Ascending aorta (tissue), 2 donors: ENCODE measurements at places on chromosomes 4 and X.

DNA sequence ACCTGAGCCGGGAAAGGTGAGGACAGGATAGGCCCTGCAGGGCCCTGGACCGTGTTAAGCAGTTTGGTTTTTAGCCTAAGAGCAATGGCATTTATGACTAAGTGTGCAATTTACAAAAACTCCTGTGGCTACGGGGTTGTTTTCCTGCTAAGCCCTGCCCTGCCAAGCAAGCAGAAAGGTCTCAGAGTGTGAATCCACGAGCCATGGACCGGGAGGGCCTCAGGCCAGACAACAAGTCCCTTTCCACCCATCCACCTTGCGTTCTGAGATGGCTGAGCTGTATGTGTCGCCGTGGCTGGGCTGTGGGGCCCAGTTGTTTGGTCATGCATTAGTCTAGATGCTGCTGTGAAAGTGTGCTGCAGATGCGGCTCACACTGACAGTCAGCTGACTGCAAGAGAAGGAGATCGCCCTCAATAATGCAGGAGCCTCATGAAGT lies 33.9 kb upstream of the AFAP1 start:
- peaks cover 23% of the 10 kb centered on the region for H3K4me1 ChIP-seq
- H3K27me3 ChIP-seq = no peaks in the 10 kb centered on the region
- H3K36me3 ChIP-seq = no peaks in the 10 kb centered on the region
- H3K4me3 ChIP-seq = no peak overlapping the region
- DNase-seq = no peak
- peak overlapping the region; percentile 51 for H3K27ac ChIP-seq

DNA sequence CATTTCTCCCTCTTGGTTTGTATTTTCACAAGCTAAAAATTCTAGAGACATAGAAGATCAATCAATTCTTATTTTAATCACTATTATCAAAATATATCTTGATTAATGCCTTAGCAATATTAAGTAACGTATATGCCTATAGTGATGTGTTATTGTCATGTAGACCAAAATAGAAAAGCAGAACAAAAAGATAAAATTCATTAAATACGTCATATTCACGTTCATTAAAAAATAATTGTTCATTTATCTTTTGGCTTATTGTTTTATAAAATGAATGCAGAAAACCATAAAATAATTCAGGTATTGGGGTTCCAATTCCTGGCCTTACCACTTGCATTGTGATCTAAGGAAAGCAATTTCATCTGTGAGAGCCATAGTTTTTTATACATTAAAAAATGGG lies 72.2 kb downstream of the AMELX start:
- no peaks in the 10 kb centered on the region for H3K36me3 ChIP-seq
- DNase-seq = no peak
- no peaks in the 10 kb centered on the region for H3K4me1 ChIP-seq
- no peak overlapping the region for H3K4me3 ChIP-seq

DNA sequence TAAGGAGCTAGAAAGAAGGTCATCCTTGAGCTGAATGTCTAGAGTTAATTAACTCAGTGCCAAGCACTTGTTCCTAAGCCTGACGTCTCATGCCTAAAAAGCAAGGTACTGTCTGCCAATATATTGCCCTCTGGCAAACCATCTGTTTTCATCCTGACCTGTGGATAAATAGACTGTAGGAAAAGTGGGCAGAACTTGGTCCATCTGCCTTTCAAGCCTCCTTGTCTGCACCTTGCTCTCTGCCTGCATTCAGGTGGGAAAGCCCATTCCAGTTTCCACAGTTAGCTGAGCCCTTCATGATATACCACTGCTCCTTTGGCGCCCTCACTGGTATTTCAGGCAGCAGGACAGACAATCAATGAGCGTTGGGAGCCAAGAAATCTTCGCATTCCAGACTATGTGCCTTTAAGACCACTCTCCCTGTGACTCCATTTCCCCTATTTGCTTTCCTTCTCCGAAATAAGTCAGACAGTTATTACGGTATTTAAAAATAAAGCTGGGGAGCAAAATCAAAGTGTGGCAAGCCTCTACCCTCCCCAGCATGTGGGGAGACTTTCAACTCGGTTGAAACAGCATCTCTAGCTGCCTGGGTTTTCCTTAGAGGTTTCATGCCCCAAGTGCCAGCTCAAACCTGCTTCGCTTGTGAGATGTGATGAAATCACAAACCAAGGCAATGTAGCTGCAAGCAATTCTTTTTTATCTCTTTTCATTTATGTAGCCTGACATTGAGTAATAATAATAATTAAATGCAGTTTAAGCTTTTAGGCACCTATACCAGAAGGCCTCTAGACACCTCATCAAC lies 2.5 kb upstream of the CCDC149 start:
- no peak for DNase-seq
- no peak overlapping the region for H3K4me3 ChIP-seq
- H3K36me3 ChIP-seq = peaks cover 5% of the 10 kb centered on the region
- no peaks in the 10 kb centered on the region for H3K4me1 ChIP-seq
- H3K27ac ChIP-seq = no peak overlapping the region

- H3K27ac ChIP-seq = peak within 1 kb of the TSS; percentile 94
- H3K36me3 ChIP-seq = no peaks in the 10 kb centered on the region
- H3K4me3 ChIP-seq = peak within 1 kb of the TSS; percentile 61
- DNase-seq = peak; percentile 83
- no peaks in the 10 kb centered on the region for H3K27me3 ChIP-seq
These were observed at the start of gene CUL4B for GRCh38 chrX:120560842-120561633. CUL4B (minus strand) TSS chrX:120560962; CDS start chrX:120560638, 324 bp downstream.

DNA sequence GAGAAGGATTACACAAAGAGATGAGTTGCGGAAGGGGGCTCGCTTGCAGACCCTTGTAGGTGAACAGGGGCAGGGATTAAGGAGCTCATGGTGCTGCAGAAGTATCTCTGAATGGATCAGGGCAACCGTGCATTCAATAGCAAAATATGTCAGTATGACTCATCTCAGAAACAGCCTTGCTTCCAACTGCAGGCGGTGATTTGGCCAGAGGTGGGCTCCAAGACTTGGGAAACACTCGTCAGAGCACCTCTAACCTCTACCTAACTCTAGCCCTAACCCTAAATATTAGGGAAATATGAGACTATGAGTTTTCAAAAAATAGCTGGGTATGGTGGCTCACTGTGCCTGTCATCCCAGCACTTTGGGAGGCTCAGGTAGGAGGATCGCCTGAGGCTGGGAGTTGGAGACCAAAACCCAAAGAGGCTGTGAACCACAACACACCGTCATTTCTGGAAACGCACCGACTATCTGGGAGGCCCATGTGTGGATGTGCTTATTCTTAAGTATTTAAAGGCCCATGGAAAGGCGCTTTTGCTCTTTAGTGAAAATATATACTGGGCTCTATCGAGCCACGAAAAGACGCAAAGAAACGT lies 102.6 kb downstream of the DHRSX start:
- no peaks in the 10 kb centered on the region for H3K36me3 ChIP-seq
- H3K4me1 ChIP-seq = no peaks in the 10 kb centered on the region
- H3K27me3 ChIP-seq = no peaks in the 10 kb centered on the region
- H3K27ac ChIP-seq = no peak overlapping the region
- no peak overlapping the region for H3K4me3 ChIP-seq

- no peak overlapping the region for H3K4me3 ChIP-seq
- no peaks in the 10 kb centered on the region for H3K27me3 ChIP-seq
- H3K27ac ChIP-seq = no peak overlapping the region
- no peaks in the 10 kb centered on the region for H3K36me3 ChIP-seq
- H3K4me1 ChIP-seq = no peaks in the 10 kb centered on the region
- no peak for DNase-seq
These were observed 324.8 kb upstream of the NWD2 start for GRCh38 chr4:36919721-36920120.

- no peak overlapping the region for H3K4me3 ChIP-seq
- no peak overlapping the region for H3K27ac ChIP-seq
- DNase-seq = no peak
- no peaks in the 10 kb centered on the region for H3K4me1 ChIP-seq
- no peaks in the 10 kb centered on the region for H3K36me3 ChIP-seq
These were observed 83.8 kb downstream of the MOSPD2 start for GRCh38 chrX:14956813-14957582.

DNA sequence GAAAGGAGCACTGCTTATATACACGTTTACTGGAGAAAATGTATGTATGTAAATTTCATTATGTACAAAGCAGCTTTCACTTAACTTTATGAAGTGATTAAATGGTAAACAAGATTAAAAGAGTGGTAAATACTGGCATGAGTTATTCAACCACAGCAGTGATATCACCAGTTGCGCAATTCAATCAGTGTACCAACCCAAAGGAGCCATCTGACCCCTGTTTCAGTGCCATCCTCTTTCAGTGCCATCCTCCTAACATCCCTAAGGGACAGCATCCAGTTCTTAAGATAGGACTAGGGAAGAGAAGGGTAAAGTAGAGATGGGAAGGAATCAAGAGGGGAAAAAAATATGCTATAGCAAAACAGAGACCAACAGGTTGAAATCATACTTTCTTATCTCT lies 16.2 kb downstream of the HPF1 start:
- H3K27me3 ChIP-seq = no peaks in the 10 kb centered on the region
- no peak for DNase-seq
- H3K27ac ChIP-seq = no peak overlapping the region
- no peak overlapping the region for H3K4me3 ChIP-seq
- H3K4me1 ChIP-seq = no peaks in the 10 kb centered on the region
- H3K36me3 ChIP-seq = peaks cover 4% of the 10 kb centered on the region

GRCh38 chr4:63063760-63064159 lies 1345.5 kb downstream of the TECRL start:
- no peak for DNase-seq
- no peaks in the 10 kb centered on the region for H3K36me3 ChIP-seq
- no peaks in the 10 kb centered on the region for H3K27me3 ChIP-seq
- H3K4me3 ChIP-seq = no peak overlapping the region

DNA sequence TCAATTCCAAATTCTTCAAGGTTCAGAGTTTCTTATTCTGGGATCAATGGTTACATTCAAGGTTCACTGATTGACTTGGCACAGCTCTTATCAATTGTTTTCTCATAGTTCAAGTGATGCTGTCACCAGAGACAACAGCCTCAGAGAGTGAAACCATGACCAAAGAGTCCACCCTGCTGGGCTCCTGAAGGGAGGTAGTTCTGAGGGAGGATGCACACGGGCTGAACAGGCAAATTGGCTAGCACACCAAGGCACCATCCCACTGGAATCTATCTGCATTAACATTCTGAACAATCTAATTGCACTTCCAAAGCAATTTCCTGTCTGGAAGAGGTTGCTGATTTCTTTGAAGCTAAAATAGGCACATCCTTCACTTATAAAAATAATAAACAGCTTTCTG lies 16.6 kb upstream of the GAB1 start:
- H3K27me3 ChIP-seq = no peaks in the 10 kb centered on the region
- H3K27ac ChIP-seq = no peak overlapping the region
- H3K4me1 ChIP-seq = peaks cover 2% of the 10 kb centered on the region
- no peaks in the 10 kb centered on the region for H3K36me3 ChIP-seq
- no peak for DNase-seq

DNA sequence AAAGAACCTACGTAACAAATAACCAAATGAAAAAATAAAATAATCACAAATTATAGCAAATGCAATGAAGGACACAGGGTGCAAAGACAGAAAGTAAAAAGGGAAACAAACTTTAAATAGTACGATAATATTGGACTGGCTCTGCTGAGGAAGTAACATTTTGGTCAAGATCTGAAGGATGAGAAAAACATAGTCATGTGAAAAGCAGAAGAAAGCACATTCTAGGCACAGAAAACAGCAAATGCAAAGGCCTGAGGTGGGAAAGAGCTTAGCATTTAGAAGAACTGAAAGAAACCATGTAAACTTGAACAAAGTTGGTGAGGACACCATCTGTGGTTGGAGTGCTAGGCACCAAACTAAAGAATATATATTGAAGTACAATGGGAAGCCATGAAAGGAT lies 111.2 kb downstream of the PPP3CA start:
- DNase-seq = no peak
- no peak overlapping the region for H3K27ac ChIP-seq
- H3K27me3 ChIP-seq = no peaks in the 10 kb centered on the region
- no peaks in the 10 kb centered on the region for H3K36me3 ChIP-seq
- H3K4me1 ChIP-seq = peaks cover 14% of the 10 kb centered on the region
- H3K4me3 ChIP-seq = no peak overlapping the region

GRCh38 chr4:55512922-55513571 lies 33.7 kb downstream of the CLOCK start:
- no peak overlapping the region for H3K27ac ChIP-seq
- H3K27me3 ChIP-seq = no peaks in the 10 kb centered on the region
- DNase-seq = no peak
- H3K4me1 ChIP-seq = no peaks in the 10 kb centered on the region
- H3K4me3 ChIP-seq = no peak overlapping the region

GRCh38 chr4:1747603-1747967 lies 26.3 kb downstream of the TACC3 start:
- no peak for DNase-seq
- no peak overlapping the region for H3K4me3 ChIP-seq
- no peak overlapping the region for H3K27ac ChIP-seq
- no peaks in the 10 kb centered on the region for H3K36me3 ChIP-seq
- no peaks in the 10 kb centered on the region for H3K27me3 ChIP-seq

DNA sequence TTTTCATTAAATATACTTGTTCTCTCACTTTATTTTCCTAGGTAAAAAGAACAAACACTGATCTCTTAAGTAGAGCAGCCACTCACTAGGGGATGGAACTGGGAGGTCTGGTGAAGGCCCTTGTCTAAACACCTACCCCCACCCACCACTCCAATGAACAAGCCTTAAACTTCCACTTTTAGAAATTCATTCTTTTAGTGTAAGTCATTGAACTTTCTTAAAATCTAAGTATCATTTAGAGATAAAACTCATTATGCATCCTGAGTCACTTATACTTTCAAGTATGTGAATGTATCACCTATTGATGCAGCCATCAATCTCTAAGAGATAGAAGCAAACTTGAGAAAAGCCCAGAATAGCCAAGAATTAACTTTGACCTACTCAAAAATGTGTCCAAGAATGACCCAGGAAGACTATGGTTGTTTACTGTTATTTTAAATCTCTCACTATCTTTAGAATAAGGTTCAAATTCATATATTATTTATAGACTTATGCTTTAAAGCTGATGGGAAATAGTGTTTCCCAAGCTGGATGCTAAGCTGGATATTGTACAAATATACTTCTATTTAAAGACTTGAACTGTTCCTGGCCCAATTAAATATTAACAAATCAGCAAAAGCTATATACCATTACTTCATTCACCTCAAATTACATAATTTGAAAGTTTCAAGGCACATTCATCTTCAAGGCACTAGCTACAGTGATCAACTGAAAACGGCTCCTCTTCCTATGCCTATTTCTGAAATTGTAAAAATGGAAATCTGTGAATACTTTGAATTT lies 49.5 kb downstream of the CAMK2D start:
- no peaks in the 10 kb centered on the region for H3K27me3 ChIP-seq
- DNase-seq = no peak
- H3K4me3 ChIP-seq = no peak overlapping the region
- H3K27ac ChIP-seq = no peak overlapping the region
- H3K36me3 ChIP-seq = no peaks in the 10 kb centered on the region

- DNase-seq = no peak
- no peaks in the 10 kb centered on the region for H3K27me3 ChIP-seq
- no peaks in the 10 kb centered on the region for H3K36me3 ChIP-seq
- H3K4me1 ChIP-seq = no peaks in the 10 kb centered on the region
These were observed 250.7 kb downstream of the THOC2 start for GRCh38 chrX:123481913-123482851.

GRCh38 chr4:2928242-2929176 lies 34.7 kb downstream of the NOP14 start:
- peaks cover 4% of the 10 kb centered on the region for H3K4me1 ChIP-seq
- no peak overlapping the region for H3K4me3 ChIP-seq
- DNase-seq = no peak

GRCh38 chrX:132692066-132692465 lies 203.2 kb upstream of the MBNL3 start:
- H3K4me1 ChIP-seq = no peaks in the 10 kb centered on the region
- H3K27me3 ChIP-seq = no peaks in the 10 kb centered on the region
- DNase-seq = no peak
- no peak overlapping the region for H3K4me3 ChIP-seq
- H3K36me3 ChIP-seq = no peaks in the 10 kb centered on the region

GRCh38 chrX:774536-774935 lies 143.9 kb downstream of the SHOX start:
- no peaks in the 10 kb centered on the region for H3K4me1 ChIP-seq
- no peak overlapping the region for H3K4me3 ChIP-seq
- no peak overlapping the region for H3K27ac ChIP-seq
- DNase-seq = peak; percentile 22
- H3K36me3 ChIP-seq = no peaks in the 10 kb centered on the region
